ENCODE measurements at places on chromosomes 4 and X. TPM values are rescaled to one million over a fixed set of nuclear protein-coding genes. Genes with fewer than 3 reads are reported as not detected.

DNA sequence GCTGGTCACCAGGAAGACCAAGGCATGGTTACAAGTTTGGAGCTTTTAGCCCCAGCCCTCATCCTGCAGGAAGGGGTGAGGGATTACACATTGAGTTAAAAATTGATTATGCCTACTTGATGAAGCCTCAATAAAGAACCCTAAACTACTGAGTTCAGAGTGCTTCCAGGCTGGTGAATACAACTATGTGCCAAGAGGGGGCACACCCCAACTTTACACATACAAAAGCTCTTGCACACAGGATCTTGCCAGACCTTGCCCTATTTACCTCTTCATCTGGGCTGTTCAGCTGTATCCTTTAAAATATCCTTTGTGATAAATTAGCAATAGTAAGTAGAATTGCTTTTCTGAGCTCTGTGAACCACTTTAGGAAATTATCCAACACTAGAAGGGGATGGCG lies 489.3 kb downstream of the INPP4B start:
- no peak for DNase-seq

DNA sequence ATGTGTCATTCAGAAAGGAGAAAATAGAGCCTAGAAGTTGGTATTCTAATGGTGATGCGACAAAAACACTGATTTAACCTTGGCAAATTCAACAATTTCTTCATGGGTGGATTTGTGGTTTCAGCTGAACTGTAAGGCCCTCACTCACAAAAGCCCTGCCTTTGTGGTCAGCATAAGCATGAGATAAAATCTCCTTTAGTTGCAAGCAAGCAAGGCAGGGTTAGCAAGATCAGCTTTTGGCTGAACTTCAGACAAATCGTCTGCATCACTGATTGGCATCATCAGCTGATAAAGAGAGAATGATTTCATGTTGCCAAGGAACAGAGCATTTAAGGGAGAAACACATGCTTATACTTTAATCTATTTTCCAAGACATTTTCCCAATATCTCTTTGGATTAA lies 2582.2 kb downstream of the PCDH7 start:
- no peak for DNase-seq

GRCh38 chrX:9518889-9519288 lies 54.0 kb downstream of the TBL1X start:
- DNase-seq: no peak

DNA sequence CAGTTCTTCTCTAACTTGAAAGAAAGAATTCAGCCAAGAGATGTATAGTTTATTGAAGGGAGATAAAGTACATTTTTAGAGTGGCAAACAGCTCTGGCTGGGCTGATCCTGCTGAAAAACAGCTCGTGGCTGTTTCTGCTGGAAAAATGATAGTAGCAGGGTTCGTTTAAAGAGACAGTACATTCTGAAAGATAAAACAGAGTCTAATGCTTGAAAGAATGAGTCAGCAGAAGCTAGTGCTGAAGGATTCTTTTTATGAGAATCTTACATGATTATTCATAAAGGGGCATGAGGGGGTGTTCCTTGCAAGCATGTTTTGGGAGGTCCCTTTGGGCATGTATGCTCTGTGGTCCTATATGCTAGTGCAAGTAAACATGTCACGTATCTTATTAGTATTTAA lies 790.0 kb downstream of the PCDH18 start:
- DNase-seq: no peak

The SPACA5 gene
- total RNA-seq: not detected

The MAMLD1 gene
- 6.5 TPM for total RNA-seq

Measured in kidney (tissue), 22 donors.